Calu3 (cell line): ENCODE measurements at places on chromosomes 1 and 21. TPM values are rescaled to one million over a fixed set of nuclear protein-coding genes. Genes with fewer than 3 reads are reported as not detected.

Gene PLA2G5
- not detected in 2 replicates for total RNA-seq

Gene FAM151A
- not detected in 2 replicates for total RNA-seq

Gene GPR61
- total RNA-seq: not detected in 2 replicates

GRCh38 chr1:226371027-226371694, 36.7 kb downstream of the PARP1 start:
- no peak for DNase-seq

GRCh38 chr1:15273274-15273673, 26.3 kb downstream of the FHAD1 start:
- no peak for DNase-seq

- DNase-seq: no peak
Measured at GRCh38 chr21:34911360-34911759, 137.7 kb downstream of the RUNX1 start.

GRCh38 chr1:78359666-78360065, 131.1 kb upstream of the PTGFR start:
- no peak for DNase-seq

GRCh38 chr1:164515231-164515630, 43.8 kb upstream of the PBX1 start:
- DNase-seq: no peak
